Iris pigment epithelial cell (primary cell): ENCODE measurements at places on chromosomes 12 and 14.
A peak's percentile ranks its signal among the peaks of the same experiment; 100 is the strongest.

DNA sequence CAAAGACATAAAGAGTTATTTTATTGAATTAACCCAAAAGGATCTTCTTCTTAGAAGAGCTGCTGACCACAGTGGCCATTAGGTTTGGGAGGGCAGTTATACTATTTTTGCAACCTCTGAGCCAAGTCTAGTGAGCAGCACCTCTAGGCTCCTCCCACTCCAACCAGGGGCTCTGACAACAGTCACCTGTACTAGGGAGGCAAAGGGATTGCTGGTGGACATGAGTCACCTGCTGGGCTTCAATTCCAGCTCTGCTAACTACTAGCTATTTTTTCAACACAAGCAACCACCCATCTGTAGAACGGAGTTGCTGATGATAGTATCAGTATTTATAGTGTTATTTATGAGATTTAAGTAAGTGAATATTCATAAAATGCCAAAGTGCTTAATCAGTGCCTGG lies 166.0 kb downstream of the KLHL28 start:
- no peak for DNase-seq

DNA sequence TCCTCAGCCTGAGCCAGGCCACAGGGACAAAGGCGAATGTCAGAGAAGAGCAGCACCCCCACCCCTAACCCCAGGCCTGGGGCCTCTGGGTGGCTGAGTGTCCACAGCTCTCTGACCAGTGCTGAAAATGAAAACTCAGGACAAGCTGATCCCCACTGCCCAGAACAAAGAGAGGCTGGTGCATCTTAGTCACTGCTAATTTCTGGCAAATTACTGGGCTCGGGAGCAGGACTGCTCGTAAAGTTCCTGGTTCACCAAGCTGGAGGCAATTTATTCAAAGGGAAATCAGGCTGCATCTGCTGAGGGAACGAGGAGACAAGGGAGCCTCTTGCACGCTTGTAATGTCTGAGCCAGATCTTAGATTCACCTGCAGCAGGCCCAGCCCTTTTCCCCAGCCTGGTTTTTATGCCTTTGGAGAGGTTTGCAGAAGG lies 43.2 kb downstream of the CALM1 start:
- no peak for DNase-seq

GRCh38 chr12:2679816-2680675 lies 114.7 kb upstream of the FKBP4 start:
- no peak for DNase-seq

DNA sequence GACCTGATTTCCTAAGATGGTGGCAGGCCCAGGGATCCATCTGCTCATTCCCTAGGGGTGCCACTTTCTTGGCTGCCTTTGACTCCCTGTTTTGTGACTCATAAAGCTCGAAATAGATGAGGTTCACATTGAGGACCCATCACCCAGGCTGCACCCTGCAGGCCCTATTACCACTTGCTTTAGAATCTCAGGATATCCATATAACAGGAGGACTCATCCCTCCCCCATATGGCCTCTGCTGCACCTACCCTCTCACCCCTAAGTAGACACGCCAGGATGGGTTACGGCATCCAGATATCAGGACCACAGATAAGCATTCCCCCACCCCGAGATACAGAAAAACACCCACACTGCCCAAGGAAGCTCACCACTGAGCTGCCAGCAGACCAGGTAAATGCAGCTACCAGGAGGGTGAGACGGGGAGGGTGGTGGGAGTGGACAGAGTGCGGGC lies 155.7 kb downstream of the DPF3 start:
- no peak for DNase-seq

GRCh38 chr14:21852061-21852664 lies 178.5 kb upstream of the OR4E1 start:
- peak; percentile 40 for DNase-seq

DNA sequence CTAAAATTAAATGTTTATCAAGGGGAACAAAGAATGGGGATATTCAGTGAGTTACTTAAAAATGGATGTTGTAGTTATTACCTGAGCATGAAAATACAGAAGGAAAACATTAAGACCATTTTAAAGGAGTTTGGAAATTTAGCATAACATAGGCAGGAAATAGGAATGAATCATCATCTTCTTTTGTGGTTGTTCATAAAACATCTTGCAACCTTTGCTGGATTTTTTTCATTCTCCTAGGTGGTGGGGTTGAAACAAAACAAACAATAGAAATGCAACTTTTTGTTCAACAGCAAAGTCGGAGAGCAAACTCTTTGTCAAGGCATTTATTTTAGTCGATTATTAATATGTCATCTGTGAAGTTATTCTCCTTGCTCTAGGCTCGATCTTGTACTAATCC lies 275.1 kb downstream of the IPO8 start:
- peak; percentile 61 for DNase-seq

- DNase-seq: no peak
Measured at GRCh38 chr12:130427381-130427887, 89.7 kb downstream of the PIWIL1 start.

DNA sequence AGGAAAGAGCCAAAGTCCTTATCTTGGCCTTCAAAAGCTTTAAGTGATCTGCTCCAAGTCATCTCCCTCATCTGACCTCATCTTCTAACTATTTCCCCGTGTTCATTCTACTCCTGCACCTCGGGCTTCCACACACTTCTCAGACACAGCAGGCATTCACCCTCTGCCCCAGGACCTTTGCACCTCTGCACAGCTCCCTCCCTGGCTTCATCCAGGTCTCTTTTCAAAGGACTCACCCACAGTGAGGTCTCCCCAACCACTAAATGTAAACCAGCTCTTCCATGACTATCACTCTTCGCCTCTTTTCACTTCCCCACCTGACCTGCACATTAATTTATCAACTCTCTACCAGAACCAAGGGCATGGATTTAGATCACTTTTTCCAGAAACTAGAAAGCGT lies 161.8 kb downstream of the PIWIL1 start:
- DNase-seq: no peak
